Globus pallidus (tissue), 1 donor: ENCODE measurements at places on chromosomes 7 and 10.
A peak's percentile ranks its signal among the peaks of the same experiment; 100 is the strongest.

- no peak for DNase-seq
Observed at GRCh38 chr7:46003896-46004875, 83.1 kb upstream of the IGFBP3 start.

- DNase-seq, result no peak
Observed at GRCh38 chr7:50943482-50943881, 160.8 kb upstream of the GRB10 start.

DNA sequence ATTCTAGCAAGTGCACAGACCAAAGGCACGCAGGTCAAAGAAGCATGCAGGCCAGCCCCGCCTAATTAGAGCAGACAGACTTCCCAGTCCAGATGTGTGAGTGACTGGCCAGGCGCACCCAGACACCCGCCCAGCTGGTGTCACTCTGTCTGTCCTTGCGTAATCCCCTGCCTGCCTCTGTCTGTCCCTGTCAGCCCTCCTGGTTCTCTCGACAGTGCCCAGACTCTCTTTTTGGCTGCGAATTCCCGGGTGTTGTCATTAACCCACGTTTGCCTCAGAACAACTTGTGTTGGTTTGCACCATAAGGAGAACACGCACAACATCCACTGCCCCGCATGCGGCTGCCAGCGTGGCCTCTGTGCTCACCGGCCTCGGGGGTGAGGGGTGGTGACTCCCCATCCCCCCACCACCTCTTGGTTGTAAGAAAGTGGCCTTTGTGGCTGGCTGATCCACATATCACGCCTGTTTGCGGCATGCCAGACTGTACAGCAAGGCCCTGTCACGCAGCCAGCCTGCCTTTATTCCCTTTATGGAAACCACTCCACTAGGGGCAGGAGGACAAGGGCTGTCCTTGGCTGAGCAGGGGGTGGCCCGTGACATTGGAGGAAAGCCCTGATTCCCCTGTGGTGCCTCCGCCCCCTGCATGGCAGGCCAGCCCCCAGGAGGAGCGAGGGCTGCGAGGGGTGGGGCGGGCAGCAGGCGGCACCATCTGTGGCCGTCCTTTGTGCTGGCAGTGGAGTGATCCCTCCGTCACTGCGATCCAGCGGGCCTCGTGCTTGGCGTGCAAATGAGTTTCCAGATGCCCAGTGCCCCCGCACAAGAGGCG, 72.8 kb upstream of the PPIF start:
- peak; percentile 97 for DNase-seq

- no peak for DNase-seq
Observed at GRCh38 chr7:135300913-135301765, 67.5 kb downstream of the STRA8 start.

DNA sequence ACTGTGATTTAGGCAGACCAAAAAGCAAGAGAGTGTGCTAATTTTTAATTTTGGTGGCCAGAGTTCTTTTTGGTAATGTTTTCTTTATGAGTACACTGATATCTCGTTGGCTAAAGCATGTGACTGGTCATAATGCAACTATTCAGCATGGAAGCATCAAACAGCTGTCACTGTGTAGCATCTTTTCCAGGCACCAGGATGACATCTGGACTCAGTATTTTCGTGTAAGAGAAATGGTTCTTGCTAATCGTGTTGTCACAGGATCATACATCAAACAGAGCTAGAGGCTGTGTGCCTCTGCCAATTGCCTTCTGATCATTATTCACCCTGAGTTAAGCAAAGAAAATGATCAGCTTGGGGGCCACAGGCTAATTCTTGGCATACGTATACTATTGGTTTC, 118.9 kb downstream of the SND1 start:
- peak; percentile 48 for DNase-seq

DNA sequence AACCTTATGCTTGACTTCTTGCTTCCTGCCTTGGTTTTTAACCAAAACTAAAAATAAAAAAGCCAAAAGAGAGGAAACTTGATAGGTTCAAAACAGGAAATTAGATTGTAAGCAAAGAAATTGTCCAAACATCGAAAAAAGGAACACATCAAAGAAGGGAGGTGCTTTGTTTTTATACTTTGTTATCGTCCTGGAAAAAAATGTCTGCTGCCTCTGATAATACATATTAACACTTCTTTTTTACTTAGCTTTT, 286.6 kb upstream of the C7orf33 start:
- DNase-seq, result peak; percentile 35

GRCh38 chr10:97494151-97494550, 4.1 kb downstream of the MMS19 start:
- peak; percentile 90 for DNase-seq

- no peak for DNase-seq
Observed at GRCh38 chr10:25508112-25508815, 333.5 kb downstream of the GPR158 start.

GRCh38 chr7:120395526-120396019, 122.6 kb downstream of the KCND2 start:
- no peak for DNase-seq

GRCh38 chr10:113853578-113854012, 287 bp downstream of the DCLRE1A start:
- DNase-seq, result no peak

DNA sequence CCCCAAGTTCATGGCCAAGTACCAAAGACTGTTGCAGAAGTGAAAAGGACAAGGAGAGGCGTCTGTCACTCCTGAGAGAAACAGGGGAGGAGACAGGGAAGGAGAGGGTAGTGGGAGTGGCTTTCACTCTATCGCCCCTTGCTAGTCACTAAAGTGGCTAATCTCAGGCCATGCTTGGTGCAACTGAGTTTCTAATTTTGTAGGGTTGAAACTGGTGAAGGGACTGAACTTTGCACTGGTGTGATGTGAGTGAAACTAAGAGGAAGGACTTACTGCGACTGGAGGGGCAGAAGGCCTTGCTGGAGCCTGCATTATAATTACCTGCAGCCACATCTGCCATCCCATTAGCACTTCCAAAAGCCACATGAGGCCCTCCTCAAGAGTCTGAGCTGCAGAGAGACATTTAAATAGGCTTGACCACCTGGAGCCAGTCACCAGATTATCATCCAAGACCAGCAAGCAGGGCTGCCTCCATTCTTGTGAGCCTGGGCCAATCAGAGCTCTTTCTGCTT, 107.2 kb upstream of the EEPD1 start:
- DNase-seq, result no peak
